Hematopoietic multipotent progenitor cell (in vitro differentiated cells): ENCODE measurements at places on chromosomes 7 and 10. TPM values are rescaled to one million over a fixed set of nuclear protein-coding genes. Genes with fewer than 3 reads are reported as not detected.

The GSDME gene
- total RNA-seq, result 0.27 TPM

The C10orf95 gene
- 0.27 TPM for total RNA-seq

The CAMK1D gene
- total RNA-seq, result 25.6 TPM

The HKDC1 gene
- not detected for total RNA-seq

The VWC2 gene
- total RNA-seq, result under 0.01 TPM

The C7orf33 gene
- not detected for total RNA-seq

The HBP1 gene
- total RNA-seq, result 75.7 TPM

The CCDC3 gene
- 0.54 TPM for total RNA-seq

The ADAM12 gene
- total RNA-seq, result under 0.01 TPM

The ADIRF gene
- total RNA-seq, result not detected

The NME8 gene
- 0.27 TPM for total RNA-seq
